ENCODE measurements at places on chromosomes 2 and 18. TPM values are rescaled to one million over a fixed set of nuclear protein-coding genes. Genes with fewer than 3 reads are reported as not detected.

- no peak for DNase-seq
These were observed 106.0 kb upstream of the CYP1B1 start for GRCh38 chr2:38181806-38182491.

Gene G6PC2
- total RNA-seq, result not detected

Gene MREG
- total RNA-seq, result 1.6 TPM

Gene EMILIN1
- total RNA-seq, result 309 TPM

- no peak for DNase-seq
These were observed 7.8 kb upstream of the FZD7 start for GRCh38 chr2:202025816-202026215.

- DNase-seq, result no peak
These were observed 343 bp upstream of the CD302 start for GRCh38 chr2:159798376-159798725.
